NT2/D1 (cell line): ENCODE measurements at places on chromosomes 16 and 17.

- DNase-seq: no peak
Observed at GRCh38 chr17:77716289-77716926, 242.1 kb upstream of the TNRC6C start.

DNA sequence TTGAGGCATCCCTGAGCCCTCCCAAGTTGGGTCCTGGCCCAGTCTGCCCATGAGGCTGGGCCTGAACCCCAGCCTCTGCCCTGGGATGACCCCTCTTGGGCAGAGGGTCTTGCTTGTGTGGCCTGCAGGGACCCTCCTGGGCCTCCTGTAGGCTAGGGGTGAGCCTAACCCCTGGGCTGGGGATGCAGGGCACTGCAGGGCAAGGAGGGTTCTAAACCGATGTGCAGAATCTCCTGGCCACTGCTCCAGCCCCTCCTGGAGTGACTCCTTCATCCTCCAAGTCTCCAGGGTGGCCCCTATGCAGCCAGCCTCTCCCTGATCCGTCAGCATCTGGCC is 37.5 kb downstream of the LGALS9 start:
- no peak for DNase-seq

DNA sequence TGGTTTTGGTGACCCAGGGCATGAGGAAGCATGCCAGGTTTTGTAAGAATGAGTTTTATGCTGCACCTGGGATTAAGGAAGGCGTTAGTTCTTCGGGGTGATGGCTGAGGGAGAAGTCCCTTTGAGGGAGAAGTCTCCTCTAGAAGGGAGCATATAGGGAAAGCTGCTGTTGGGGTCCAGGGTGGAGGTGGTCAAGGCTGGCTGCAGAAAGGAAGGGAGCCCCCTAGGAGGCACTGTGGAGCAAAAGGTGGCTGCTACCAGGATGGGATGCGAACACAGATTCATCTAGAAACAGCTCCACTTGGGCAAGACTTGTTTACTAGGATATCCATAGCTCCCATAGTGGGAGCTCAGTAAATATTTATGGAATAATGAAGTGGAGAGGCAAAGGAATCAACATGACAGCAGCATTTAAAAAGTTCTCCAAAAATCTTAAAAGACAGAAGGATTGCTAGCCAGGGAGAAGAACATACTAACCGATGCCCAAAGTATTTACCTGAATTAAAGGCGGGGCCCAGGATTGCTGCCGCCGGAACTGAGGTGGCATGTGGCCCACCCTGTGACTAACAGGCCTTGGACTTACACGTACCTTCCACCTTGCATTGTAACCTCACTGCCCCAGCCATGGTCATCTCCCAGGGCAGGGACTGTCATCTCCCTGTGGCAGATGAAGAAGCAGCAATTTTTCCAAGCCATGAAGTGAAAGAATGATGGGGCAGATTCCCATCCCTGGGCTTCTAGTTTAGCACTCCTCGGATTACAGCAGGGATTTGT is 7.1 kb upstream of the LPCAT2 start:
- no peak for DNase-seq

DNA sequence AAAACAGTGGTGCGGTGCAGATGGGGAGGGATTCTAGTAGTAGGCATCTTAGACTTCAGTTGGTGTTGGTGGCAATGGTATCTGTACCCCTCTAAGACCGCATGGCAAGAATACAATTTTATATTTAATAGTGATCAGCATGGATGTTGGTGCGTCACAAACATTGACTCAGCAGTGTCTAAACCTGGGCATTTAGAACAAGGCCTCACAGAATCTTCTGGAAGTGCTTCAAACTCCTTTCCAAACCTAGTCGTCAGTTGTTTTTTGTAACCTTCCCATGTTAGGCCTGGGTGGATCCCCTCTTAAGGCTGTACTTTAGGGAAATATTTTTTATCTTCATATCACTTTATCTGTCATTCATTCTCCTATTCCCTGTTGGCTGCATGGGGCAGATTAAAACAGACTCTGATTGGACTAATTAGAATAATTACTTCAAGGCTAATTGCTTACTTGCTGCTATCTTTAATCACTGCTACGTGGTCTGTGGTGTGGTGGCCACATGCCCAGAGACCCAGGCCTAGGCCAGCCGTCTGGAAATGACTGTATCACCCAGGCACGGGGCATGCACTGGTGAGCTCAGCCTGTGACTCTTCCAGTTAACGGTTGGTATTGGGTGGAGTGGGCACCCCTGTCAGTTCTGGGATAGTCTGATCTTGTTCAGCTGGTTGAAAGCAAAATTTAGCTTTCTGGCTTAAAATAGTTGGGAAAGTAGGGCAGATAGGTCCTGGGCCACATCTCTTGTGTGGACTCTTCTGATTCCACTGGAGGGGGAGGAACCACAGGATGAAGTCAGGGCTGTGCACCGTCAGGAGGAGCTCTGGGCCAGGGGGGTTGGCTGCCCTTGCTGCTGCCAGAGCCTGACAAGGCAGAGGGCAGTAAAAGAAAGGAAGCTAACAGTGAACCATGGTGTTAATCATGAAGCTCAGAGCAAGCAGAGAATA is 4.5 kb downstream of the ALKBH5 start:
- no peak for DNase-seq

- DNase-seq: no peak
Observed at GRCh38 chr16:12964461-12964860, 63.1 kb downstream of the SHISA9 start.

DNA sequence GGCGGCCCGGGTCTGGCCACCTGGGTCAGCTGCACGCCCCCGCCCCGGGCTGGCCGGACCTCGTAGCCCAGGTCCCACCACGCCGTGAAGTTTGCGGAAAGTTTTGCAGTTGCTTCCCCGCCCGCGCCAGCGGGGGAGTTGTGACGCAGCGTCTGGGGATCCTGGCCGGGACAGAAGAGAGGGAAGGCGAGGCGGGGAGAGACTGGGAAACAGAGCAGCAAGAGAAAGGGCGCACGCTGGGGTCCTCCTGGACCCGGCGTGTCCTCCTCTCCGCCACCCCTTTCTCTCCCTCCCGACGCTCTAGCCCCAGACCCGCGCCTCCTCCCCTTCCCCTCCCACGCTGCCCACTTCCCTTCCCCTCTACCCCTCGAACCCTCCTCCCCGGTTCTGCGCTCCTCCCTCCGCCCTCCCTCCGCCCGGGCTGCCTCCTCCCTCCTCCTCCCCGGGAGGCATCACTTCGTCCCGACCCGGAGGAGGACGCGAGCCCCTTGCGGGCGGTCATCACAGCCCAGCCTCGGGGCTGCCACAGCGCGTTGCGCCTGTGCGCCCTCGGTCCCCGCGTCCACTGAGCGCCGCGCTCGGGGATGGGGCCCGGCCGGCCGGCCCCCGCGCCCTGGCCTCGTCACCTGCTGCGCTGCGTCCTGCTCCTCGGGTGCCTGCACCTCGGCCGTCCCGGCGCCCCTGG is at the start of gene MRC2:
TSS of gene MRC2 (plus strand) at position 452 of the 685 bp plus-strand sequence. CDS start at position 585, 133 bp downstream.
- no peak for DNase-seq

- no peak for DNase-seq
Observed at GRCh38 chr16:80122115-80122514, 418.7 kb upstream of the DYNLRB2 start.

DNA sequence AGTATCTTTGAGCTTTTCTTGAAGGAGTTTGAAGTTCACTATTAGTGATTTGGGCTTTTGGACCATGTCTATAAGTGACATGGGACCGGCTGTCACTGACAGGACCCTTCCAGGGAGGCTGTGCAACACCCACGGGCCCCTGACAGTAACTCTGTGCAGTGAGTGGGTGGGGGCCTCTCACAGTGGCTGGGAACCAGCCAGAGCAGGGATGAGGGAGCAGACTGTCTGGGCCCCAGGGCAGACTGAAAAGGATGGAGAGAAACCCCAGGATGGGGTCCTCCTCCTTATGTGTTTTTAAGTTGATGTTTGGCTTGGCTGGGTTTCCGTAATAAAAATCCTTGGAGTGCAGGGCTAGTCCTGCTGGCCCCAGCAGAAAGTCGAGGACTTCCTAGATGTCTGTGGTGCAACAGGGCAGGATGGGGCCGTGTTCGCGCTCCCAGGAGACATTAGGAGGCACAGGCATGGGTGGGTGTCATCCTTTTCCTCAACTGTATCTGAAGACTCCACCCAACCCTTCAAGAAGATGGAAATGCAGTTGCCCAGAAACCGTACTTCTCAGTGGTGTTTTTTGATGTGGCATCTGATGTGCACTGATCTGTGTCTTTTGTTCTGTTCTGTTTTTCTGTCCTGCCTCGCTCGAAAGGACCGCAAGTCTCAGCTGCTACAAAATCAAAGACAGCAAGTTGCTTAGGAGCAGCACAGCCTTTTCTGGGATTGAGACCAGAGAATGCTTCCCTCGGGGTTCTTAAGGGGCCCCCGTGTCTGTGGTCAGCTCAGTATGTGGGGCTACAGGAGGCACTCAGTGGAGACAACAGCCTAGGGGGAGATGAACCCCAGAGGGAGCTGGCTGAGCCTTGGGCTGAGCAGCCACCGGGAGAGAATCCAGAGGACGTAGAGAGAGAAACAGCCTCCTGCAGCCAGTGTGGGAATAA is 24.2 kb downstream of the PLD6 start:
- no peak for DNase-seq

GRCh38 chr16:88357317-88358022 is 25.3 kb upstream of the ZNF469 start:
- DNase-seq: no peak

DNA sequence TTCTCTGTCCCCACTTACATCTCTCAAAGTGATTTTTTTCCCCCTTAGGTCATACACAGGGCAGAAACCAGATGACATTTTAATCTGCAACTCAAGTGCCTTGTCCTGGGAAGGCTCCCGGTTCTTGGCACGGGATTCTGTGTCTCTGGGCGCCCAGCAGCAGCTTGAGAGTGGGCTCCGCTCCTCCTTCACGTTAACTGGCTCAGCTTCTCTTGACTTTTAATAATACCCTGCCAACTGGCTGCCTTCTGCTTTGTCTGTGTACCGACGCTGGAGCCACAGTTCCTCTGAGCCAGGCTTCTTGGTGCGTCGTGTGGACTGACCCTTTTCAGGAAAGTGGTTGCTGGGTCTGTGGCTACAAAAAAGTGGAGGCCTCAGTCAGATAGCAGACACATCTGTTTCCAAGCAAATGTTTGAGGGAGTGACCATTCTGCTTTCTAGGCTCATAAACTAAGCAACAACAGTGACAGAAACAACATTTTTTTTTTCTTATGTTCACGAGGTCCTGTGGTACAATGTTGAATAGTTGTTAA is 64.9 kb downstream of the IRF8 start:
- DNase-seq: no peak

GRCh38 chr17:17018612-17019429 is 23.4 kb upstream of the MPRIP start:
- DNase-seq: no peak

DNA sequence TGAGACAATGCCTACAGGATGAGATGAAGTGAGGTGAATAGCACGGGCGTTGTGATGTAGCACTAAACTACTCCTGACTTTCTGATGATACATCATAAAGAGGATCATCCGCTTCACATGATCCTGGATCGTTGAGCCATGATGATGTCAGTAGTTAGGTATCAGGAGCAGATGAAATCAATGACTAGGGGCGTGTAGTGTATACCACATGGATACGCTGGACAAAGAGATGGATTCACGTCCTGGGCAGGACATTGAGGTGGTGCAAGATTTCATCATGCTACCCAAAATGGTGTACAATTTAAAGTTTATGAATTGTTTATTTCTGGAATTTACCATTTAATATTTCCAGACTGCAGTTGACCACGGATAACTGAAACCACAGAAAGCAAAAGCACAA is 156.6 kb downstream of the ANKFN1 start:
- DNase-seq: no peak

DNA sequence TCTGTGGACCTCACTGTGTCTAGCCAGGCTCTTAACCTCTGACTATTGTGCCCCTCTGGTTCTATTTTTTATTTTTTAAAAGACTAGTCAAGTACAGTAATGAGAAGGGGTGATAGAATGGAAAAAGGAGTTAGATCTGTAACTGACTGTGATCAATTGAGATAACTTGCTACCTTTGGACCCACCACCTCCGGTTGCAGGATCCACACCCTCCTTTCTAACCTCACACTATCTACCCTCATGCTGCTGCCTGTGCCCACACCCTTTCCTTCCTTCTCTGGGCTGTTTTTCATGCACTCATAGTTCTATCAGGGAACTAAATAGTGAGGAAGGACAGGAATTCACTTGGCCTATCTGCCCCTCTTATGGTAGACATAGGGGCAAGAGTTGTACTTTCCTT is 172.3 kb downstream of the KATNIP start:
- DNase-seq: no peak

GRCh38 chr17:50267074-50267841 is 7.0 kb upstream of the TMEM92 start:
- DNase-seq: no peak

DNA sequence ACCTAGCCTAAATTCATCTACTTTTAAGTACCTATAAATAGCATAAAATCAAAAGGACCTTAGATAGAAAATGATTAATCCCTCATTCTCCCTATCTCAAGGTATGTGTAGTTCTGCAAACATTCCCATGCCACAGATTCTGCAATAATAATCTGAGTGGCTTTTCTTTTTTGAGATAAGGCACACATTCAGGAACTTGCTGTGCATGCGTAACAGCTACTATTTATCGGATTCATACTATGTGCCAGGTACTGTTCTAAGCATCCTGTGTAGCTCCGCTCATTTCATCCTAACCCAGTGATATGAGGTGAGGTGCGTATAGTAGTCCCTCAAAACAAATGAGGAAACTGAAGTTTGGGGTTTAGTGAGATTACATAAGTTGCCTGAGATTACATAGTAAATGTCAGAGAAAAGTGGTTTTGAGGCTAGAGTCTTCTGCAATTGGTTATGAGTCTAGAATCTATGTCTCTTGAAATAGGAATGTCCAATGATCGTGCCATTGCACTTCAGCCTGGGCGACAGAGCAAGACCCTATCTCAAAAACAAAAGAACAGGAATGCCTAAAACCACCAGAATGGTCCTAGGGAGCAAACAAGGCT is 2.0 kb upstream of the ZNF263 start:
- DNase-seq: no peak

DNA sequence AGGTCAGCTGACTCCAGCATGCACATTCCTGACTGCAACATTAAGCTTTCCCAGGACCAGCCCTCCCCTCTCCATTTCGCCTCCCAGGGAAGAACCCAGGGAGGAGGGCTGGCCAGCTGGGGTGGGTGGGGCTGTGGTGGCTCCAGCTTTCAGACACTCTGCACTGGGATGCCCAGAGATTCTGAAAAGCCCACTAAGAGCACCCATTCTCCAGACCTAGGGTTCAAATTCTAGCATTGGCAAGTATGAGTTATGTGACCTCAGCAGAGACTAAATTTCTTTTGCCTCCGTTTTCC is 7.8 kb downstream of the DLX3 start:
- no peak for DNase-seq

DNA sequence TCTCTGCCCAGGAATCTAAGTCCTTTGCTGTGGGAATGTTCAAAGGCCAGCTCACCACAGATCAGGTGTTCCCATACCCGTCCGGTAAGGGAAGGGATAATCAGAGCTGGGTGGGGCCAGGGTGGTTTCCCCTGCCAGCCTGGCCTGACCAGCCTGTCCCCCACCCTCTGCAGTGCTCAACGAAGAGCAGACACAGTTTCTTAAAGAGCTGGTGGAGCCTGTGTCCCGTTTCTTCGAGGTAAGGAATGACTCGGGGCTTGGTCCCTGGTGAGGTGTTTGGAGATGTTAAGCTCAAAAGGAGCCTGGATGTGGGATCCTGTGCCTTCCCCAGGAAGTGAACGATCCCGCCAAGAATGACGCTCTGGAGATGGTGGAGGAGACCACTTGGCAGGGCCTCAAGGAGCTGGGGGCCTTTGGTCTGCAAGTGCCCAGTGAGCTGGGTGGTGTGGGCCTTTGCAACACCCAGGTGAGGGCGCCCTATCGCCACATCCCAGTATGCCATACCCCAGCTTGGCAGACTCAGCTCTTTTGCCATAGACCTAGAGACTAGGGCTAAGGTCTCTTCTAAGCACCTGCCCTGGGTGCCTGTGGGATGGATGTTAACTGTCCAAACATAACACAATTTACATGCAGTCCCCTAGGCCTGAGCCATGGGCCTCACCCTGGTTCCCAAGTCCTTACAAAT is 997 bp downstream of the ACADVL start:
- no peak for DNase-seq
